Activated naive CD8-positive, alpha-beta T cell treated with anti-CD3 and anti-CD28 coated beads, Interleukin-2, amount 10 ng/mL, durations not matched to agents 7 days and 5 days (primary cell): ENCODE measurements at places on chromosomes 1 and 21.

GRCh38 chr1:210857146-210857663 is 276.7 kb downstream of the KCNH1 start:
- no peak for DNase-seq

DNA sequence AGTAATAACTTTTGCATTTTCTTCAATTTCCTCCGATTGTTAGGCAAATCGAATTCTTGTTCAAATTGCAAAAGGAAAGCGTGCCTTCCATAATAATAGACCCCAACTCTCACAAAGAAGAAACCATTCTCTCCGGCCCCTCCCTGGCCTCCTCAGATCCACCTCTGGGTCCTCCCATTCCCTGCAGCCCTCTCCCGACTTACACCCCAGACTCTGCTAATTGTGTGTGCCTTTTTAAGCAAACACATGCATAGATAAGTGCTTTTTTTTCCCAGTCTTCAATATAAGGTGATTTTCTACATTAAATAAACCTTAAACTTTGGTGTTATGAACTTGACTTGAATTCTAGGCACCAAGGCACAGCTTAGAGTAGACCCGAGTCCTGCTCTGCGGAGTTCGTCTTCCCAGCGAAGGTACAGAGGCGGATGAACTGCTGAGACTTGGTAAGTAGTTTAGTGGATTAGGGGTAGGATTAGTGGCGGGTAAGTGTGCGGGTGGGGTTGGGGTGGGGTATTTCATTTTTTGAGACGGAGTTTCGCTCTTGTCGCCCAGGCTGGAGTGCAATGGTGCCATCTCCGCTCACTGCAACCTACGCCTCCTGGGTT is 1.5 kb downstream of the L1TD1 start:
- no peak for DNase-seq

- DNase-seq, result no peak
Measured at GRCh38 chr1:205309741-205310140, 11.8 kb downstream of the NUAK2 start.

- DNase-seq, result no peak
Measured at GRCh38 chr1:205191622-205192021, 19.9 kb downstream of the DSTYK start.

- no peak for DNase-seq
Measured at GRCh38 chr1:80453775-80454174, 1347.0 kb upstream of the ADGRL2 start.

- DNase-seq, result no peak
Measured at GRCh38 chr1:182210417-182210816, 148.9 kb upstream of the ZNF648 start.

DNA sequence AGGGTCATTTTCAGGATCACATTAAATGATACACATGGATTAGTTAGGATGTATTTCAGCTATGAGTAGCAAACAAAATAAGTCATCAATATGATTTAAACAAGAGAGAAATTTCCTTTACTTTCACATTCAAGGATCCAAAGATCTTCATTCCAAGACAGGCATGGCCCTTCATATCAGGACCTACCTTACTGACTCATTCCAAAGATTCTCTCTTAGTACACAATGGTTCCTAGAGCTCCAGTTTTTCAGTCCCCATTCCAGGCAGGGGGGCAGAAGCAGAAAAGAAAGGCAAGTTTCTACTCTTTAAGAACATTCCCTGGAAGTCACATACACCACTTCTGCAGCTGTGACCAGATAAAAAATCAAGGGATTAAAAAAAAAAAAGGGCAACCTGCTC is 23.7 kb downstream of the RGS2 start:
- no peak for DNase-seq
